Stimulated activated CD4-positive, alpha-beta T cell treated with anti-CD3 and anti-CD28 coated beads, Interleukin-12 subunit alpha, Interleukin-12 subunit beta, amount 100 ng/mL, for 4 hours (primary cell): ENCODE measurements at places on chromosomes 13 and 19.

DNA sequence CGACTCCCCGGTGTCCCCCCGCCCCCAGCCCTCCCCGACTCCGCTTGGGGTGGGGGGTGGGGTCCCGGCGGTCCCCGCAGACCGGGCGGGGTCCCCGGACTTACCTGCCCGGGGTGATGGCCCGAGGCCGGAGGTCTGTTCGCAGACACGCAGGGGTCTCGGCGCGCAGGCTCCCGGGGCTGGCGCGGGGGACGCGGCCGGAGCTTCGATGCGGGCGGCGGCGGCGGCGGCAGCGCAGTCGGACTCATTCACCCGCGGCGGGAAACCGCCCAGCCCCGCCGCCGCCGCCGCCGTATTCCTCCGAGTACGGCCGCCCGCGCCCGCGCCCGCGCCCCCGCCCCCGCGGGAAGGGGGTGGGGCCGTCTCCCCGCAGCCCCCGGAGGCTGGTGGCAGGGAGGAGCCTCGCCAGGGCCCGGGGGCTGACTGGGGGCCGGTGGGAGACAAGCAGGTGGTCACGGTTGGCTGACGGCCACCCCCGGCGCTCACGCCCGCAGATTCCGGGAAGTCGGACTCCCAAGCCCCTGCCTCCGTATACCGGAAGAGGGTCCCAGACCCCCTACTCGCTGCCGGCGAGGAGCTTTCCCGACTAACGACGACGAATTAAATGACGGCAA, at the start of gene C2CD4C:
C2CD4C (minus strand) TSS at position 246 of the 614 bp plus-strand sequence. CDS start 786 bp downstream, outside the sequence.
- peak; percentile 33 for DNase-seq

DNA sequence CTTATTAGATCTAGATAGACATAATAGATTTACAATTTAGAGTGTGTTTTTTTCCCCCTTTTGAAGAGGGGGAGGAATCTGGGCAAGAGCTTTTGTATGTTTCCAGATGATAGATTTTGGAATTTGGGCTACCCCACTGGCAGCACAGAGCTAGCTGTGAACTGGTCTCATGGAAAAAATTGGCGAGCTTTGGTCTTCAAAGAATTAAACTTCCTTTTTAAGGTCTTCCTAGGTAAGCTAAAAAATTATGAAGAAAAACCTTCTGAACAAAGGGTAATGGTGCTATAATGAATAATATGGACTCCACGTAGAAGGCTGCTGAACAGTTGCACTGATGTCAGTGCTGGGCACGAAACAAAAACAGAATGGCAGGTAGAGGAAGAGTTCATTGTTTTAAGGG, 109.3 kb downstream of the ZIC5 start:
- no peak for DNase-seq

DNA sequence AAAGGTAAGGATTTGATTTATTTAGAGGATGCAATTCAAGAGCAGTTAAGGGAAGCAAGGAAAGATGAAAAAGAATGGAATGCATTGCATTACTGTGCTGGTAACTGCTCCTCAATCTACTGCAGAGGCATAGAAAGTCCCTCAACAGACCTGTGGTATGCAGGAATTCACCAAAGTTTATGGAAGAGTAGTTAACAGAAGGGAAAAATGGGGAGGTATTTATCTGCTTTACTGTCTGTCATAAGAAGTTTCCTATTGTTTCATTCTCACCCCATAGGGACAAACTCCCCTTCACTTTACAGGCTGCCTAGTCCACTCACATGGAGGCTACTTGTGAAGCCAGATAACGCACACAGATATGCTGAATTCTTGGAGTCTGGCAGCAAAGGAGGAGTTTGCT, 354.9 kb upstream of the SPRY2 start:
- DNase-seq: no peak

DNA sequence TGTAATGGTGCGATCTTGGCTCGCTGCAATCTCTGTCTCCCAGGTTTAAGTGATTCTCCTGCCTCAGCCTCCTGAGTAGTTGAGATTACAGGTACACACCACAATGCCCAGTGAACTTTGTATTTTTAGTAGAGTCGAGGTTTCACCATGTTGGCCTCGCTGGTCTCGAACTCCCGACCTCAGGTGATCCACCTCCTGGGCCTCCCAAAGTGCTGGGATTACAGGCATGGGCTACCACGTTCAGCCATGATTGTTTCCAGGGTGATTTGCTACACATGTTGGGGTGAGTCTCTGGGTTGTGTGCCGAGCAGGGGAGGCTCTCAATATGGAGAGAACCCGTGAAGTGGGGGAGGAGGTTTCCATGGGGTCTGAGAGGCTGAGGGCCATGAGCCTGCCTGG, 24.8 kb upstream of the CEACAM21 start:
- DNase-seq: no peak

DNA sequence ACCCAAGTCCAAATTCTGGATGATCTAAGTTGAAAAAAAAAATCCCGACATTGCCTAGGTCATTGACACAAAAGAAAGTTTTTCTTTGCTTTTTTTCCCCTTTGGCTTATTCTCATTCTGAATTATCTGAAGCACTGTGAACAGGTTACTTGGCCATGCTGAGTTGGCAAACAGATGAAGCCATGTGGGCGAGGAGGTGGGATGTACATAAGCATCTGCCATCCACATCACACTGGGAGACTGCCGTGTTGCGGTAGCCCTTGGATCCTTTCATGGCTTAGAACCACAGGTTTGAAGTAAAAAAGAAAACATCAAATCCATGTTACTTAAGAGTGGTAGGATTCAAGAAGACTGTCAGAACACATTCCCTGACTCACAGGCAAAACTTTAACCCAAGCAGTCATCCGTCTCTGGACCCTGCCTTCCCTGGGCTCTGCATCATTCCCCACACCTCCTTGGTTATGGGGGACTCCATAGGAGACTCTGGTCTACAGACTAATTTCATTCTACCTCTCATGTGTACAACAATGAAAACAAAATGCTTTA, 242.5 kb upstream of the SERP2 start:
- no peak for DNase-seq

GRCh38 chr13:112955956-112956355, 13.1 kb upstream of the MCF2L start:
- DNase-seq: no peak

GRCh38 chr13:24777171-24777570, 13.2 kb downstream of the RNF17 start:
- no peak for DNase-seq

DNA sequence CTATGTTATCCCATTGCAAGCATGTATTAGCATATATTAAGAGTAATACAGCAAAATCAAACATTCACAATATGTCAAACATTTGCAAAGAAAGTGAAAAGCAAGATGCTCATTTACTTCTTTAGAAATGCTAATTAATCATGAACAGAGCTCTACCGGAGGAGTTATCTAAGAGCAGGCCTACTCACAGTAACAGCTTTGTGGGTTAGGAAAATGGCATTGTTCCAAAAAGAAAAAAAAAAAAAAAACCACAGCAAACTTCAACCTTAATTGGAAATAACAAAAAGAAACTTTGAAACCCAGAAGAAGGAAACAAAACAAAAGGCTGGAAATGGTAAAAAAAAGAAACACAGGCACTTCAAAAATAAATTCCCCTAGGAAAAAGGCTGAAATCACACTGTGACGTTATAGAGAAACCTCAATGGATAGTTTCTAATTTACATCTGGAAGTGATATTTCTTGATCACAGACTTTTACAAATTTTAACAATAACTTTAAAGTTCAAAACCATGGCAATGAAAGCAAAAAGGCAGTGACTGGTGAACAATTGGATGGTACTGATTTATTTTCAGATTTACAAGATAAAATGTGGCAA, 1236.8 kb upstream of the SPRY2 start:
- DNase-seq: no peak

GRCh38 chr19:45469945-45470761, 2.4 kb downstream of the FOSB start:
- DNase-seq: no peak
